Left kidney (tissue), 8 donors: ENCODE measurements at places on chromosomes 11 and 22.

GRCh38 chr11:69984457-69985261 is 93.5 kb upstream of the ANO1 start:
- DNase-seq: peak; percentile 44

- no peak for DNase-seq
Observed at GRCh38 chr11:19963697-19964387, 196.4 kb downstream of the DBX1 start.

GRCh38 chr11:2248242-2248641 is 22.1 kb downstream of the ASCL2 start:
- DNase-seq: no peak

DNA sequence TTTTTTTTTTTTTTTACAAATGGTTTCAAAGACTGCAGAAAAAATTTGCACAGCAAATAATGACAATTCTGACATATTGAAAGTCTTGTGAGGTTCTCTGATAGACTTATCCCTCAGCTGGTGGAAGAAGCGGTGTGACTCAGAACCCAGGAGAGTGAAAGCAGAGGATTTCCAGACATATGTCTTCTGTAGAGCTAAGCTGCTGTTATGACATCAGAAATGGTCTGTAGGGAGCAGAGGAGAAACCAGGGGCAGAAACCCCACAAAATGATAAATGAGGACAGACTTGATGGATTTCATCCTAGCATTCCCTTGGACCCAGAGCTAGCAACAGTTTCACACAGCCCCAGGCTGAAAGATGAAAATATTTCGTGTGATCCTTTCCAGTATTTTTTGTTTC is 582.6 kb downstream of the METTL15 start:
- DNase-seq: no peak

GRCh38 chr11:578276-579035 is 2.2 kb downstream of the PHRF1 start:
- no peak for DNase-seq

- DNase-seq: no peak
Observed at GRCh38 chr11:4065601-4066377, 28.8 kb upstream of the RRM1 start.

DNA sequence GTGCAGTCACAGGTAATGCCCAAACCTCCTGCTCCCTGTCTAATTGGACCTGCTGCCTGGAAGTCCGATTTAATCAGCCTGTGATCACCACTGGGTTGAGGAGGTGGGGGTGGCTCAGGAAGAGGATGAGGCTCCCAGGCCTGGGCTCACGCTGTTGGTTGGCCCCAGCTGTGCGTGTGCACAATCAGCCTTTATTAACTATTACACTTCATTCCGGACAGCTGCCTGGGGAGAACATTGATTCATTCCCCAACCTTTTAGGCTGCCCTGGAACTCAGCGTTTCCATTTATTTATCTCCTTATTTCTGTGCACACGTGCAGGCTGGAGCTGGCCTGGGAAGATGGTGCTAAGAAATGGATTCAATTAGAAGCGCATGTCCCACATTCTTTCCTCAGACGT is 123.4 kb downstream of the DSCAML1 start:
- DNase-seq: no peak

DNA sequence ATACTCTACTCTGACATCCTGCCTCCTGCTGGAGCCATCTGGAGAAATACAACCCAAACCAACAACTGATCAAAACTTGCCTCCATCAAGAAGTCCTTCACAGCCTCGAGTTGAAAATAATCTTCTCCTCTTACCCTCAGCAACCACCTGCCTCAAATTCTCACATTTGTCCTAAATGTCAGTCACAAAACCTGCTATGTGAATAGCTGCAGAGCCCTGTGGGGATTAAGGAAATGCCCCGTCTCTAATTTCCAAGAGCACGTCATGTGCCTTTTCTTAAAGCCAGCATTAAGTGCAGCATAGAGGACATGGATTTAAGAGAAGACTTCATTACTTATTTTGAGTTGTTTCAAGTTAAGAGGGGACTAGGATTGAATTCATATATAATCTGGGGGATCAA is 105.9 kb downstream of the TRPC6 start:
- DNase-seq: no peak

GRCh38 chr22:46753360-46753759 is 9.1 kb upstream of the TBC1D22A start:
- no peak for DNase-seq

- DNase-seq: no peak
Observed at GRCh38 chr11:10376061-10376460, 71.2 kb downstream of the ADM start.

GRCh38 chr11:64590763-64591221 is at the start of gene SLC22A12:
TSS of gene SLC22A12 (plus strand) at chr11:64591220. CDS start at chr11:64591557, 337 bp downstream.
- DNase-seq: no peak

- DNase-seq: no peak
Observed at GRCh38 chr11:55719608-55720160, 53.6 kb upstream of the OR5D13 start.

- no peak for DNase-seq
Observed at GRCh38 chr22:37090920-37091695, 18.4 kb downstream of the TMPRSS6 start.

- no peak for DNase-seq
Observed at GRCh38 chr11:14374922-14375830, 16.2 kb upstream of the RRAS2 start.

GRCh38 chr11:17475666-17476316 is 854 bp downstream of the ABCC8 start:
- no peak for DNase-seq

DNA sequence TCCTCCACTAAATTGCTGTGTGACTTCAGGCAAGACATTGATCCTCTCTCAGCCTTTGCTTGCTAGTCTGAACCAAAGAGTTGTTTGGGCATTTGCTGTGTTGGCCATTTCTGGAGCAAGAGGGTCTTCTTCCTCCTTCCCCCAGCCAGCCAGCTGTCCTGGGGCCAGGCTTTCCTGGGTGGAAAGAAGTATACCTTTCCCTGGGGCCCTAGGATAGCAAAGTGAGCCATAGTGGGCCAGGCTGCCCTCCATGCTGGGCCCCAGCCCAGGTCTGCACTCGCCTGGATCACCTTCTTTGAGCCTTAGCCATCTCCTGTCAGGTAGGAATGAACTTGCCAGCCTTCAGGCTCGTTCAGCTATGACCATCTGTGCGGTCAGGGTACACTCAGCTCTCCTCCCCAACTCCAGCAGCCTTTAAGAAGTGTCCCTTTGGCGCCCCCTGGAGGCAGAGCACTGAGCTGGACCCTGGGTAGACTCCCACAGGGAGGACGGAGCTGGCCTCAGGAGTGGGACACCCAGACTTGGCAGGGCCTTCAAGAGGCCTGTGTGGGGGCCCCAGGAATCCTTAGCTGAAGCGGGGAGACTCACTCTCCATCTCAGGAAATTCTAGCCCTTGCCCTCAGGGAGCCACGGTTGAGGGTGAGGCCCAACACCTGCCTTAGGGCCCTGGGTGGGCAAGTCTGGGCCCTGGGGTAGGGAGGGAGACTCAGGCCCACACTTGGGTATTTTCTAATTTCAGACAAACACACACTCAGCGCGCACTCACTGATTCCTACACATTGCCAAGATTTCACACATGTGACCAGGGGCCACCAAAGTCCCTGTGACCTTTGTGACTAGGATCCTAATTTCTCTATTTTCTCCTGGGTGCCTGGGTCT is 35.6 kb upstream of the TPBGL start:
- peak; percentile 82 for DNase-seq

DNA sequence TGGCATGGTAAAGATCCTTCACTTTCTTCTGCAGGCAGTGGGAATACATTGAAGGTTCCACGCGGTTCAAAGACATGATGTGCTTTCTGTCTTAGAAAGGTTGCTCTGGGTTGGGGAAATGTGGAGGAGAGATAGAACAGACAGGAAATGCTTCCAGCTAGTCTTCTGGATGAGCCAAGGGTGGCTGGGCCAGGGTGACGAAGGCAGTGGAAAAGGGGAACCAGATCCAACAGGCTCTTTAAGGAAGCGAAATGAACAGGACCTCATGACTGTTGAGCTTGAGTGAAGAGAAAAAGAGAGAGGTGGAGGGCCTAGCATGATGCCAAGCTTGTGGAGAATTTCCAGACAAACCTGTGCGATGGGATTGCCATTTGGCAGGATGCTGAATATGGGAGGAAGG is 56.4 kb upstream of the LMO1 start:
- DNase-seq: no peak

DNA sequence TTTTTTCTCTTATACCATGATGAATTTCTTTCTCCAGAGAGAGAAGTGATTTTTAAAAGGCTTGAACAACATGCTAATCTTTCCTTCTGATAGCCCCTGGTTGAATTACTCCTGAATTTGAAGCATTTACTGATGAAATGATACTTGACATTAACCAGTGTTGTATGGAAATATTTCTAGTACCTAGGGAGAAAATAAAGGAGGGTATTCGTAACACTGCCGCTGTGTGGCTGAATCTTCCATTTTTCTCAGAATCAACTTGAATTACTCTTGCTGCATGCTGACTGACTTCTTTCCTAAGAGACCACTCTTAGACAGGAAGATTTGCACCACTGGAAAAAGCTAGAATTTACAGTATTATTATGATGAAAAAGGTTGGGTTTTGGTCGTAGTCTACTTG is 118.3 kb downstream of the FAT3 start:
- DNase-seq: no peak

DNA sequence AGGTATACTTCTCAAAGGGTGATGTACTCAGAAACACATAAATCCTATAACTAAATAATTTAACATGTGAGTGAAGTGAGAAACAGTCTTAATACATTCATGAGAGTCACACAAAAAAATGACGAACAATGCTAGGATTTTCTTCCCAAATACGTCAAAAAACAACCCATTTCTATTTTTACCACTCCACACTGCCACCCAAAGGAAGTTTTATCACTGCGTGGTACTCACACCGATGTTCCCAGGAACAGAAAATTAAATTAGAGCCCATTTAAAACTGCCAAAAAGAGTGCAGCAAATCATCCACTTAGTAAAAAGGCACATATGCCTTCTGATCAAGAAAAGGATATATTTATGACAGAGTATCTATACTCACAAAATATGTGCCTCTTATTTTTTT is 710.9 kb upstream of the FAT3 start:
- no peak for DNase-seq

DNA sequence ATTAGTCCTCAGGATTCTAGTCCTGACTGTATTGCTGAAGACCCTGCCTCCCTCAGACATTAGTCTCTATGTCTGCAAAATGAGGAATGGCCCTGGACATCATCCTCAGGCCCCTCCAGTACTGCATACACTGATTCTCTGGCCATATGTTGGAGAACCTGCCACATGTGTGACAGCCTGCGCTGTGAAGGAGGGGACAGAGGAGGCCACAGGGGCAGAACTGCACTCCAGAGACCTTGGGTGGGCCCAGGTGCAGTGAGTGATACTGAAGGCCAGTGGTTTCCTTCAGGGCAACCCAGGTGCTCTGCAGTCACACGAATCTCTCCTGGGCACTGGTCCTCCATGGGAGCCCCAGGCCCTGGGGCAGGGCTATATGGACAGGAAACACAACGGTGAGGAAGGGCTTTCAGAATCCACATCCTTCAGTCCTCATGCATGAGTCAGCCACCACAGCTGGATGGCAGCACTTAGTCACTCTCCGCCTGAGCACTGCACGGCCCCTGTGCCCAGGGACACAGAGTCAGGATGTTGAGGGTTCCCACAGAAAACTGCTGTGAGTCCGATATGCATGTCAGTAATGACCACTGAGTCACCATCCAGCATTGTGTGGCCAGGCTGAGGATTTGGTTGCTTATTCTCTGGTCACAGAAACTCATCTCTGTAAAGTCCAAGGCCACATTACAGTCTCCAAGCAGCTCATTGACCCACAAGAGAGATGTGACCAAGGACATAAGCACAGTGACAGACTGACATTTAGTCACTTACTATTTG is 39.7 kb downstream of the ME3 start:
- DNase-seq: no peak

DNA sequence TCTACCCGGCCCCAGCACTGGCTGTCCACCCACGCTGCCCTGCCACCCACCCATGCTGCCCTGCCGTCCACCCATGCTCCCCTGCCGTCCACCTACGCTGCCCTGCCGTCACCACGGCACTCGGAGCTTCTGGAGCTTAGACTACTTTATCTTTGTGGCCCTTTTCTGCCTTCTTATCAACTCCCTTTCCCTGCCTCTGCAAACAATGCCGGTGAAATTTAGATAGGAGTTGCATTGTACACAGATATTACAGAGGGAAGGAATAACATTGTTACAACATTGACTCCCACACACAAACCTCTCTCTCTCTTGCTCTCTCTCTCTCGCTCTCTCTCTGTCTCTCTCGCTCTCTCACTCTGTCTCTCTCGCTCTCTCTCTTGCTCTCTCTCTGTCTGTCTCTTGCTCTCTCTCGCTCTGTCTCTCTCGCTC is 33.7 kb upstream of the BRSK2 start:
- no peak for DNase-seq

DNA sequence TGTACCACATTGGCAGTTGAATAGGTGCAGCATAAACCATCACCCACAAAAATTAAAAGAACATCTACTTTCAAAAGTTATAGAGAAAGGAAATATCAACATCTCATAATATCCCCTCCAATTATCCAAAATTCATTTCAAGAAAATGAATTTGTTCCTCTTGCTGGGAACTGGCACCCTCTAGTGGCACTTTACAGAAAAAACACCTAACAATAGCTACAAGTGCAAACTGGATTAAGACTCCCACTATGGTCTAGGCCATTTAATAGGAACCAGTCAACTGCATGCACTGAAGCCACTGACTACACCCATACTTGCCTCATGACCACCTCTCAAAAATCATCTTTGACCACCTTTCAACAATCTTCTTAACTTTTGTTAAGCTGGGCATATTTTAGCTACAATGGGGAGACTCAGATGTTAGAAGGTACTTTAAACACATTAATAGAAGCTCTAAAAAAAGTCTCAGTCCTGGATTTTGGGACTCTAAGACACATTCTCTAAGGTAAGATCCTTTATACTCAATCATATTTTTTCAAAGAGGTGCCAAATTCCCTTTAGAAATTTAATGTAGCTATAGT is 17.3 kb downstream of the TRAF6 start:
- no peak for DNase-seq

DNA sequence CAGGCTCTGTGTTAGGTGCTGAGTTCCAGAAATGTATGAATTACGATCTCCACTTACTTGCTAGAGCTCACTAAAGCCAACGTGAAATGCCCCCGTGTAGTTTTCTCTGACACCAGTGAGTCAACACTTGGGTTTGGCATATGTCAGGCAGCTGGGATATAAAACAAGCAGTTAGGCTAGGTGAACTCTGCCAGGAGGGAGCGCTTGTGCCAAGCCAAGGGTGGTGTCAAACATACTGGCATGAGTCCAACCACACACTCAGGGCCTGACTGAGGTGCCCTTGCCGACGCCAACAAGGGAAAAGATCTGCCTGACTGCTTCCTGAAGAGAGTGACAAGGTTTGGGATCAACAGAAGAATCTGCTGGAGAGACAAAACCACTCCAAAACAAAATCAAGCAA is 167.8 kb upstream of the NARS2 start:
- no peak for DNase-seq

DNA sequence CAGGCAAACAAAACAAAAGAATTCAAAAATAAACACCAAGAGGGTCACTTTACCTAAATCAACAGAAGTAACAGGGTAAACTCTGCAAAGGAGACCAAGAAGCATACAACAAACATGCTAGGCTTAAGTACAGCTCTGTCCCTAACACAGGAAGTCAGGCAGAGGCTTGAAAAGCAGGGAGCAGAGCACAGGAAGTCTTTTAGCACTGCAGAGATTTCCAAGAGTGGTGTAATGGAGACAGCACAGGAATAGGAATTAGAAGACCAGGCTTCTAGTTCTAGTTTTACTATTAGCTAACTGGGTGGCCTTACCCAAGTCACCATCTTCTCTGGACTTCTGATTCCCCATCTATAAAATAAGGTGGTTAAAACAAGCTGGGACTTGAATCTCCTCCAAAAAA is 1.9 kb downstream of the RBFOX2 start:
- no peak for DNase-seq

GRCh38 chr11:125343086-125343717 is 152.9 kb downstream of the FEZ1 start:
- DNase-seq: no peak
